AG09319 (cell line): ENCODE measurements at places on chromosomes 2 and 18.
A peak's percentile ranks its signal among the peaks of the same experiment; 100 is the strongest.

- peak; percentile 86 for DNase-seq
Measured at GRCh38 chr2:128623776-128624761, 305.4 kb upstream of the HS6ST1 start.

DNA sequence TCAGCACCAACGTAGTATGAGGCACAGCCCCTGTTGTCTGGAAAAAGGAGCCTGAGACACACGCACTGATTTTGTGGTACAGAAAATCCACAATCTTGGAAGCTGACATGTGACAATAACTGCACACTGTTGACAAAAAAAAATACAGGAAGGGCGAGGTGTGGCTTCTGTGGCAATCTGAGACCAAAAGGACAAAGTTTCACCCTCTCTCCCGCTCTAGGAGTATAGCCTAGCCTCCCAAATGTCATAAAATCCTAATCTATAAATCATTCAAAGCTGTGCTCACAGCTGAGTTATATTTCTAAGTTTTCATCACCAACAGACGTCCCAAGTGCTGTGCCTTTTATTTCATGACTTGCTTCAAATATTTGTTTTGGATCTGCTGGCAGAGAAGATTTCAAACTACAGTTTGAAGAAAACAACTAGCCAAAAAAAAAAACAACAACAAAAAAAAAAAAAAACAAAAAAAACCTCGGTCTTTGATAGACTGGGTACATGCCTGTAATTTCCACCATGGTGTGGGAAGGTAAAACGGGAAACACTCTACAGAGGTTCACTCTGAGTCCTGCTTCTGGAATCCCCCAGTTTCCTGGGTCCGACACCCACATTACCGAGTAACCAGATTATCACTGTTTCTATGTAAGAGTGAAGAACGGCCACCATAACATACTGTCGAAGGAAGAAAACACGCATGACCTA lies 61.0 kb downstream of the C2orf76 start:
- no peak for DNase-seq

- no peak for DNase-seq
Measured at GRCh38 chr2:235658351-235659174, 164.7 kb downstream of the AGAP1 start.

DNA sequence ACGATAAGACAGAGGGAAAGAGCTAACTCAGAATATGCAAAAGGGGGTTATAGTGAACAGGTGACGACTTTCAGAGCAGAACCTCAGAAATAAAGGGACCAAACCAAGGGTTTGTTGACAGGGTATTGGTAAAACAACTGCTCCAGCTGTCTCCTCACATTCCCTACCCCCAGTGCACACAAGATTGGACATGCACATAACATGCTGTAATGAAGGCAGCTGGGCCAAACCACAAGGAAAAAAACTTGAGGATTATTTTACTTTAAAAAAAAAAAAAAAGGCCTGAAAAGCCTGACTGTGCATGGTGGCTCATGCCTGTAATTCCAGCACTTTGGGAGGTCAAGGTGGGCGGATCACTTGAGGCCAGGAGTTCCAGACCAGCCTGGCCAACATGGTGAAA lies 3.5 kb downstream of the RBM43 start:
- DNase-seq: peak; percentile 72

GRCh38 chr2:207531032-207531952 lies 1.5 kb downstream of the CREB1 start:
- DNase-seq: no peak

- DNase-seq: no peak
Measured at GRCh38 chr2:103208916-103209315, 447.1 kb downstream of the TMEM182 start.

- no peak for DNase-seq
Measured at GRCh38 chr2:62415518-62415917, 90.5 kb downstream of the TMEM17 start.

- no peak for DNase-seq
Measured at GRCh38 chr2:58357521-58357920, 116.4 kb upstream of the FANCL start.

- no peak for DNase-seq
Measured at GRCh38 chr2:168158586-168158985, 88.8 kb downstream of the STK39 start.

DNA sequence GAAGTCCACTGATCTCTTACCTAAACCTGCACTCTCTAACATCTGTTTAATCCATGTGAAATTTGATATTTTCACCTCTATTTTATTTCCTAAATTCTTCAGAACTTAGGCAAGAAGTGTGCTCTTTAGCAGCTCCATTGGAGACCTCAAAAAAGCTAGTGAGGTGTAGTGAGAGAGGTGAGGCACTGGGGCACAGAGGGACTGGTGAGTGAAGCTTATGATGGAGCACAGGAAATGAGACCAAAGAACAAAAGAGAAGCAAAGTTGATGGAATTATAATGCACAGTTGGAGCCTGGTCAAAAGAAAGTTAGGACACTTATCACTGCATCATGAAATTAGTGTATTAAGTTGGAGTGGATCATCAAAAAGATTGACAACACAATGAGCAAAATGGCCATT lies 1050.7 kb upstream of the NRXN1 start:
- no peak for DNase-seq

DNA sequence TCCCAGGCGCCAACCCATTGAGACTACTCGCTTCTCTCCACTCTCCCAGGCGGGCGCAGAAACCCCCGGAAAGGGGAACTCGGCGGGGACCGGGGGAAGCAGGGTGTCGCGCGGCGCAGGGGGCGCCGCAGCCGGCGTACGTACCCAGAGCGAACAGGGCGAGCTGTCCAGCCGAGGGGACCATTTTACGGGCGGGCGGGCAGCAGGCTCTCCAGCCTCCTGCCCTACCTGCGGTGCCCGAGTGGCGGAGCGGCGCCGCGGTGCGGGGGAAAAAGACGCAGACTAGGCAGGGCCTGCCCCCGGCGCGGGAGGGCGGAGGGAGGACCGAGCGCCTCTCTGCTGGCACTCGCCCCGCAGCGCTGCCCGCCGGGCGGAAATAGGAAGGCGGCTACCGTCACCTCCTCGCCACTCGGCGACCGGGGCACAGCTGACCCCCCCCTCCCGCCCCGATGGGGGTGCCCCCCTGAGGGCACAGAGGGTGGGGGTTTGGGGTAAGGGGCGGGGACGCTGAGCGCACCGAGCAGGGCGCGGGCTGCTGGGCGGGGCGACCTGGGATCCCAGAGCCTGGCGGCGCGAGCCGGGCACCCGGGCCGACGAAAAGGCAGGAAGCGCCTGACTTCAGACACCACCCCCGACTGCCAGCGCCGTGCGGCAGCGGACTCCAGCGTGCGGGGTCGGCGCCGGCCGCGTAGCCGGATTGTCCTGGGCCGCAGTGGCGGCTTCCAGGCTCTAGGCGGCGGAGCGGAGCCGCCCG lies at the start of gene TGFA:
Gene TGFA, minus strand, starts transcription at position 243 of the 754 bp plus-strand sequence. Its CDS starts 59 bp downstream, at position 184.
- peak; percentile 3 for DNase-seq

- no peak for DNase-seq
Measured at GRCh38 chr2:26139269-26140183, 33.4 kb upstream of the GAREM2 start.

GRCh38 chr2:147756069-147756468 lies 88.8 kb upstream of the ACVR2A start:
- DNase-seq: no peak

- DNase-seq: no peak
Measured at GRCh38 chr2:204176306-204176705, 239.7 kb downstream of the ICOS start.

DNA sequence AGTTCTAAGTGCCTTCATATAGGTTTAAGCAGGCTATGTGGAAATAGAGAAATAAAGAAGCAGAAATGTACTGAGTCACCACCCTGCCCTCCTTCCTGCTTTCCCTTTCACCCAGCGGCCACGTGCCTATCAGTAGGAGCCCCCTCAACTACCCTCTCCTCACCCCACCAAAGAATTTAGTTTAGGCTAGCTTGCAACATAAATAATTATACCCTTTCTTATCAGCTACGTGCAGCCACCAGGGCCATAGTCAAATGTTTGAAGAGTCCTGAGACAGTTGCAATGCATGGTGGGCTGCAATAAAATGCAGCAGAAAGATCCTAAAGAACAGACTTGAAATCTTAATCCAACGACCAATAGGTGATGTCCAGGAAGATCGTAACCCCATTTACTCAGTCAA lies 101.2 kb downstream of the RTP5 start:
- no peak for DNase-seq
